ENCODE measurements at places on chromosomes 11 and 22.

GRCh38 chr22:31104869-31105268, 2.5 kb downstream of the SELENOM start:
- no peak for DNase-seq

DNA sequence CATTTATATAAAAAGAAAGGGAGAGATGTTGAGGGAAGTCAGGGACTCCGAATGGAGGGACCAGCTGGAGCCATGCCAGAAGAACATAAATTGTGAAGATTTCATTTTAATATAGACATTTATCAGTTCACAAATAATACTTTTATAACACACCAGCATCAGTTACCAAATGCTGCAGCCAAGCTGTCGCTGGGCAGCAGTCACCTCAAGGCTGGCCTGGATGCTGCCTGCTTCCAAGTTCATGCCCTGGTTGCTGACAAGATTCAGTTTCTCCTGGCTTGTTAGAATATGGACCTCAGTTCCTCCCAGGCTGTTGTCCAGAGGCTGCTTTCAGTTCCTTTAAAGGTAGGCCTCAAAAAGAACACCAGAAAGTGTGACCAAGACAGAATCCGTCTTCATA, 30.8 kb upstream of the ALDH3B2 start:
- DNase-seq, result peak; percentile 6

GRCh38 chr22:43897751-43898261, 6.0 kb upstream of the PNPLA5 start:
- DNase-seq, result no peak

GRCh38 chr11:74678041-74678440, 53.2 kb downstream of the CHRDL2 start:
- no peak for DNase-seq

GRCh38 chr22:27843441-27843840, 41.9 kb upstream of the MN1 start:
- no peak for DNase-seq

GRCh38 chr11:115054570-115055538, 376.5 kb downstream of the NXPE2 start:
- DNase-seq, result no peak

GRCh38 chr22:40345815-40346184, 500 bp upstream of the ADSL start:
- DNase-seq, result no peak

- no peak for DNase-seq
These were observed 32.4 kb downstream of the SLN start for GRCh38 chr11:107679255-107680024.

DNA sequence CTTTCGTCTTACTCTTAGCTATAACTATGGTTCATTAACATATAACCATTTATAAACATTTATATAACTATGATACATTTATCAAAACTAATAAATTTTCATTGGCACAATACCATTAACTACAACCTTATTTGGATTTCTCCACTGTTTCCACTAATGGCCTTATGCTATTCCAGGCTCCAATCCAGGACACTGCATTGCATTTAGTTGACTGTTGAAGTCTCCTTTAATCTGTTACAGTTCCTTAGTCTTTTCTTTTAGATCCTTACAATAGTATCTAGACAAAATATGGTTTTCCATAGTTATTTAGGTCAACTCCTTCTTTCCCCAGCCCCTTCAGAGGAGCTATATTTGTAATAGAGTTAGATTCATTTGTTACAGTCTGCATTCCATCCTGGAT, 47.2 kb downstream of the CCDC34 start:
- no peak for DNase-seq

DNA sequence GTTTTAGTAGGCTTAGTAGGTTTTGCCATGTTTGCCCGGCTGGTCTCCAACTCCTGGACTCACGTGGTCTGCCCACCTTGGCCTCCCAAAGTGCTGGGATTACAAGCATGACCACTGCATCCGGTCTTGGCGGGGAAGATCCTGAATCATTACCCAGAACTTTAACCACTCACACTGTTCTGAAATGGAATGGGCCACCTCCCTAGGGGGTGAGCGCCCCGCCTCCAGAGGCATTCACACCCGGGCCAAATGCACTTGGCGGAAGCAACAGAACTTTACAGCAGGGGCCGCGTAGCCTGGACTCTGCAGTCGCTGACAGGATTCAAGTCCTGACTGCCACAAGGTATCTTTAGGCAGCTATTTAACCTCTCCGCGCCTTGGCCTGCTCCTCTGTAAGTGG, 5.4 kb downstream of the CCDC86 start:
- DNase-seq, result no peak

DNA sequence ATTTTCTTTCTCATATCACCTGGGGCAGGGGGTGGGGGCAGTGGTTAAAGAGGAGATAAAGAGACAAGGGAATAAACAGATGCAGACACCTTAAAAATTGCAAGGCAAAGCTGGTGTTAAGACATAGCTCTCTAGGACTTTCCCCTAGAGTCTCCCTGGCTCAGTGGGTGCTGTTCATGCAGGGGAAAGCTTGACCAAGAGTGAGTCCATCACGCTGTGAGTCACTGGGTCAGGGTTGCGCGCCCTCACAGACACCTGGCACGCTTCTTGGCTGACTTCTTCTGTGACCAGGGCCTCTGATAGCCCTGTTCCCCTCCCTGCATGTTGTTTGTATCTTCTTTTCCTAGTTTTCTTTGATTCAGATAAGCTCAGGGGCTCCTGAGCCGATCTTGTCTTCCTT, 31.9 kb downstream of the COMMD9 start:
- no peak for DNase-seq

DNA sequence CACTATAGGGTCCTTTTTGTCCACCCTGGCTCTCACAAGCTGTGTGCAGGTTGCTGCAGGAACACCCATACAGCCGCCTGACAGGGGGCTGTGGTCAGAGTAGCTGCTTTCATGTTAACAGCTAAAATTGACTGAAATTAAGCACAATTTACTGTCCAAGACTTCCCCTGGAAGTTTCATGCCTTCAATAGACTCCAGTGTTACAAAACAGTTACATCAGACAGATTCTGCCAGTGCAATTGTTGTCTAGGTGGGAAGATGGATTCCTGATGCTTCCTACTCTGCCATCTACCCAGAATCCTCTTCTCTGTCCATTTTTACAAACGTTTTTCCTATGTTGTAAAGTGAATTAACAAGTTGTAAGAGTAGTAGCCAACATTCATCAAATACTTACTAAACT, 5.3 kb upstream of the TSKU start:
- no peak for DNase-seq

- no peak for DNase-seq
These were observed 73.5 kb upstream of the GRAMD1B start for GRCh38 chr11:123356539-123356938.

DNA sequence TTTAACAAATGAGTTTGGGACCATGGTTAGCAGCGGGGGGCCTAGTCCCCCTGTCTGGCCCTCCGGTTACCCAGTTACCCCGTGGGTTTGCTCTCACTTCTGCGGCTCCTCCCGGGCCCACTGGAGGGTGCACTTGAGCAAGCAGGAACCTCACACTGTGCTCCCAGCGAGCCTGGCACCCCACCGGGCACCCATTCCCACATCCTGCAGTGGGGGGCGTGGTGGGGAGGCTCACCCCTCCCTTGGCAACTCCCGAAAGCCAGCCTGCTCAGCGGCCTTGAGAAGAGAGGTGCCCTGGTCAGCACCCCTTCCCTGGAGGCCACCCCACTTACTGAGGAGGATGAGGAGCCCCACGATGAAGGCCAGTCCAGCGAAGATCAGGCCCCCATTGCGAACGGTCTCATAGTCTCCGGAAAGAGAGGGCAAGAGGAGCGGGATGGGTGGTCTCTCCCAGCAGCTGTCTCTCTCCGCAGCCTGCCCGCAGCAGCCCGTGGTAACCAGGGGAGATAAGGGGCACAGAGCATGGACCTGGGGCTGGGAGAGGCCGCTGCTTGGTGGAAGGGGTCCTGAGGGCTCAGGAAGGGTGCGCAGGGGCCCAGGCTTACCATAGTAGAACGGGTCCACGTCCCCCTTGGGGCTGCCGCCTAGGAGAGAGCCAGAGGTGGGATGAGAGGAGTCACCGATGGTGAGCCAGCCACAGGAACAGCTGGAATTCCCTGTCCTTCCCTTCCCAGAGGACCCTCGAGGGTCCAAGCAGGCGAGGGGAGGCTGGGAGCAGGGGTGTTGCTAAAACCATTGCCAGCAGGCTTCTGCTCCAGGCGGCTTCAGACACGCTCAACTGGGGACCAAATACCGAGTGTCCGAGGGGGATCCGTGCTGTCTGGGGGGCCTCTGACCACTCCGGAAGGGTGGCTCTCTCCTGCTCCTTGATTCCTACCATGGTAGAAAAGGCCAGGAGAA, 2.2 kb downstream of the FXYD2 start:
- DNase-seq, result no peak

DNA sequence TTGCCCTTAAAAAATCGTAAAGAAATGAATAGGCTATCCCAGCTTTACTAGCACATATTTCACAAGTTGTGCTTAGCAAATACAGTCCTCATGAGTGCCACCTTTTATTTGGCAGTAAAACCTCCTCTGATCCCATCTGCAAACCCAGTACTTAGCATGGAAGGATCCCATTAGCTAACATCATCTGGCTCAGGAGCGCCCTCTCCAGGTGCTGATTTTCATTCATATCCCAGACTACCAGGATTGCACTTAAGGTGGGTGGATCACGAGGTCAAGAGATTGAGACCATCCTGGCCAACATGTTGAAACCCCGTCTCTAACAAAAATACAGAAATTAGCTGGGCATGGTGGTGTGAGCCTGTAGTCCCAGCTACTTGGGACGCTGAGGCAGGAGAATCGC, 76.1 kb upstream of the PAX6 start:
- DNase-seq, result no peak

DNA sequence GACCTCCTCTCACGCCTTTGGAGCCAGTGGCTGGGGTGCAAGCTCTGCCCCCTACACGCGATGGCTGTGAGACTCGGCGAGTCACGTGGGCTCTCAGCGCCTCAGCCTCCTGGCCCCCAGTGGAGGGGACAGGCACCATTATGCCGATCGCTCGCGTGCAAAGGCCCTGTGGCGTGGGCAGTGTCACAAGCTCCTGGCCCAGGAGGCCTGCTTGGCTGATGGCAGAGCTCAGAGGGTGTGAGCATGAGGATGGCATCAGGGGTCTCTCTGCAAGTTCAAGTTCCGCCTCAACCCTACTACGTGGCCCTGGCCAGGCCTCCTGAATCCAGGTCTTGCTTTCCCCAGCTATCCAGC, 90.8 kb upstream of the KCNQ1OT1 start:
- no peak for DNase-seq

DNA sequence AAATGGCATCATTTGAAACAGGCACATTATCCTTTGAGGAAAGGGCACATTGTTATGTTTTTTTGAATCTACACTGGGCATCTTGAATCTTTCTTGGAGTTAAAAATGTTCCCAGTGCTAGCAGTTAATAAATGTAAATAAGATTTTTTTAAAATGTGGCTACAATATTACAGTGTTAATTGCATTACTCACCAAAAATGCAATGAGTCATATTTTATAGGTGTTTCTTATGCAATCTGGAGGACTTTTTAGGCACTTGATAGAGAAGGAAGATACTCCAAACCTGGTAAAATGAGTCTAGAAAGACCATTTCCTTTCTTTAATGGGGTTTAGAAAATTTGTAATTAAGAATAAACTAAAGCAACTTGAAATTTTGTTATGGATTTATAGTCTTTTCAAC, 238.0 kb downstream of the METTL15 start:
- no peak for DNase-seq

DNA sequence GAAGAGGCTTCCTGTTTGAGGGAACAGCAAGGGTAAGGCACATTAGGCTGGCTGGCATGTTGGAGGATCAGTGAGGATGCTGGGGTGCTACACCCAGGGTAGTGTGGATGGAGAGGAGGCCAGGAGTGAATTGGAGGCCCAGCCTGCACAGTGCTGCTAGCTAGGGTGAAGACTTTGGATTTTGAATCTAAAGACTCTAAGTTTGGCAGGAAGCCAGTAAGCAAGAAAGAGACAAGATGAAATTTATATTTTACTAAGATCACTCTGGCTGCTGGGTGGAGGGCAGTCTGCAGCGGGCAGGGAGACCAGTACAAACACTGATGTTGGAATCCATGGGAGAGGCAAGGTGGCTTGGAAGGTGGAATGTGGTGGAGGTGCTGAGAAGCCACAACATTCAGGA, 43.6 kb downstream of the TSPAN18 start:
- no peak for DNase-seq

- peak; percentile 50 for DNase-seq
These were observed 1.6 kb upstream of the MCAM start for GRCh38 chr11:119318240-119319135.

DNA sequence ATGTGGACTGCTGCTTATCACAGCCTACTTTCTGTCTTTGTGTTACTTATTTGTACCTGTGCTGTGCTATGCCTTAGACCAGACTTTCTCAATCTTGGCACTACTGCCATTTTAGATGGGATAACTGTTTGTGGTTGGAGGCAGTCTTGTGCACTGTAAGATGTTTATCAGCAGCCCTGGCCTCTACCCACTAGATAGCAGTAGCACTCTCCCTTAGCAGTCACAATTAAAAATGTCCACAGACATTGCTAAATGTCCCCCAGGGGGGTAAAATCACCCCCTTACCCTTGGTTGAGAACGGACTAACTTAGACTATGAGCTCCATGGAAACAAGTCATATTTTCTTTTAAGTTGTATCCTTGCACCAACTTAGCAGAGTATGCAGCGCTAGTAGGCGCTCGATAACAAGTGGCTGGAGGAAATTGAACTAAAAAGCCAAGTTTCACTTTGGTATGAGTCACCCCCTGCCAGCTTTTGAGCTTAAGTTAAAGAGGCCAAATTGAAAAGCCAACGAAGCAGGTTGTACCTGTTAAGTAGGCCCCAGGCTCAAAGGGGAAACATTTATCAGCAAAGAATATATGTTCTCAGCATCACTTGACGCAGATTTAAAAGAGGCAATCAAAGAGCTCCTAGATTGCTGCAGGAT, 304.8 kb upstream of the SORL1-AS1 start:
- no peak for DNase-seq

DNA sequence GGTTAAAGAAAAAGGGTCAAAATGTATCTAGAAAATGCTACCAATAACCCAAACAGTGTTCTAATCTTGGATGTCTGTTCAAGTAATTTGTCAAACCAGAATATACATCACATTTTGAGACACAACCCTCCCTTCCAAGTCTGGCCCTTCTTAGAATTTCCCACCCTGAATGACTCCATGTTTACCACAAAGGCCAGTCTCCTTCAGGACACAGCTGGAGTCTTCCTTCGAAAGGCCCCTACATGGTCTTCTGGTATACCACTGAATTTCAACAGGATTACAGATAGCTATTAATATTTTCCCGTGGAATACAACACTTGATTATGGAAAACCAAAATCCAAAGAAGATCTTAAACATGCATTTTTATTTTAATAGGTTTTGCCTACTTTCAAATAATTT, 10.2 kb downstream of the CCDC34 start:
- DNase-seq, result no peak

Data from globus pallidus (tissue), 1 donor.